Cortex of kidney (tissue), 1 donor: ENCODE measurements at places on chromosomes 3 and 15.

- DNase-seq, result no peak
Observed at GRCh38 chr3:172272698-172273097, 175.6 kb downstream of the GHSR start.

- no peak for DNase-seq
Observed at GRCh38 chr15:89501646-89502045, 5.3 kb upstream of the RHCG start.

- DNase-seq, result no peak
Observed at GRCh38 chr15:79349525-79349924, 38.6 kb downstream of the TMED3 start.

DNA sequence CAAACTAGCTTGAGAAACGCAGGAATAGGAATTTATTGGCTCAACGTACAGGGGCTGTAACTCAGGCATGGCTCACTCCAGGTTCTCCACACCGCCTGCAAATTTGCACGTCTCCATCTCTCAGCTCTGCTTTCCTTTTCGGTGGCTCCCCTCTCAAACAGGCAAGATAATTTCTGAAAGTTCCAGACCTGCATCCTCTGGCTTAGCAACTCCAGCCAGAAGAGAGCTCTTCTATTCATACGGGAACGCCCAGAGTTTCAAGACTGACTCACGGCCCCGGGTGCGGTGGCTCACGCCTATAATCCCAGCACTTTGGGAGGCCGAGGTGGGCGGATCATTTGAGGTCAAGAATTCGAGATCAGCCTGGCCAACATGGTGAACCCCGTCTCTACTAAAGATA, 139.7 kb upstream of the BNIP2 start:
- DNase-seq, result no peak

- DNase-seq, result no peak
Observed at GRCh38 chr15:67840749-67841512, 1.1 kb upstream of the RNU6-1 start.

- no peak for DNase-seq
Observed at GRCh38 chr3:184277366-184277765, 1.5 kb downstream of the ECE2 start.

- no peak for DNase-seq
Observed at GRCh38 chr15:95032156-95032555, 800.8 kb downstream of the MCTP2 start.

DNA sequence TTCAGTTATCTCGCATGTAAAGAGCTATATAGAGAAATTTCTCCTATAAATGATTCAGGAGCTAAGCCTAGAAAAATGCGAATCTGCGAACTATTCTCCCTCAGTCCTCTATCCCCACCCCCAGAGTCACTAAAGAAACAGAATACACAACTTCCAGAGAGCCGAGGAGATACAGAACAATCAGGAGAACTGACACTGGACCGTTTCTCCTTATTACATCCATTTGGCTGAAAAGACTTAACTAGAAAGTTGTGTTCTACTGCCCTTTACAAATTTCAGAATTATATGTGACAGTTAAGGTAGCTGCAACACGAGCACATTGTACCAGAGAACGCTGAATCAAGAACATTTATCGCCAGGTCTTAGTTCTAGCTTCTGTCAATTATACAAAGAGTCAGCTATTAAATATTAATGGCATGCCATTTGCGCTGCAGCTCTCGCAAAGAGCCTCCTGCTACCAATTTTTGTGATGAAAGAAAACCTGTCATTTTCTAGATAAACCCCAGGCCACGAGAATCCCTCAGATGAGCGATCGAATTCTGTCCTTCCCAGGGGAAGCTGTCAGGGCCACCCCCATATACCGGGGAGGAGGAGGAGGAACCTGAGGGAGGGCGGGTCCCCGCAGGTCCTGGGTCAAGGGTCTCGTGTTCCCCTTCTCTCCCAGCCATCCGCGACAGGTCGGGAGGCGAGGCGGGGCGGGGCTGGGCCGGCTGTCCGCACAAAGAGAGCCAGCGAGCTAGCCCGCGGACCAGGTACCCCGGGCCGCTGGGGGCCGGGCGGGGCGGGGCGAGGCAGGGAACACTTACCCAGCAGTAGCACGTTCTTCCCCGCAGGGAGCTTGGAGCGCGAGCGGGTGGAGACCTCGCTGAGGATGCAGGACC, 878 bp downstream of the DYNC1LI1 start:
- DNase-seq, result no peak

DNA sequence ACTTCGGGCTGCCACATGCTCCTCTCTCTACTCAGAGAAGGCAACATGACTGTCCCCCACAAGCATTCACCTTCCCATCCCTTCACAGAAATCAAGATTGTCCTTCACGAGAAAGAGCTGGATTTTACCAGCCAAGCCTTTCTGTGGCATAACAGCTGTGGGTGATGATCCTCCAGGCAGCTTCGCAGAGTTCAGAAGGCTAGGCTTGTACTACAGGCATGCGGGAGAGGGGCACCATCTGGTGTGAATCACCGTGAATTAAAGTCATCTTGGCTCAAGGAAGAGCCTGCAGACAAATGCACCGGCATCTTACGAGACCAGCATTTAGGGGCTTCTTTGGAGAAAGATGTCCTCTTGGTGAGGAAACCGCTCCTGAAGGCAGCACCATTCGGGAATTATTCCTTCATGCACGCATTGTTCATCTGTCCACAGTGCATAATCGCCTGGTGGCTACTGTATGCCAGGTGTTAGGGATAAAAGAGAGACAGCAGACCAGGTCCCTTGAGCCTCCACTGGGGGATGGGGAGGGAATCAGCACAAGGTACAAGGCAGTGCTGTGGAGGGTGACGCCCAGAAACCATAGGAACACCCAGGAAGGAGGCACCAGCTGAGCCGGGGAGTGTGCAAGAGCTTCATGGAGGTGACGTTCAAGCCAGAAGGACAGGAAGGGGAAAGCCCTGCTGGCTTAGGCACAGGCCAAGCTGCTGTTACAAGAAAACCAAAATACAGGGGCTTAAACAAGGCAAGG, 108.6 kb downstream of the TMEM266 start:
- DNase-seq, result no peak

DNA sequence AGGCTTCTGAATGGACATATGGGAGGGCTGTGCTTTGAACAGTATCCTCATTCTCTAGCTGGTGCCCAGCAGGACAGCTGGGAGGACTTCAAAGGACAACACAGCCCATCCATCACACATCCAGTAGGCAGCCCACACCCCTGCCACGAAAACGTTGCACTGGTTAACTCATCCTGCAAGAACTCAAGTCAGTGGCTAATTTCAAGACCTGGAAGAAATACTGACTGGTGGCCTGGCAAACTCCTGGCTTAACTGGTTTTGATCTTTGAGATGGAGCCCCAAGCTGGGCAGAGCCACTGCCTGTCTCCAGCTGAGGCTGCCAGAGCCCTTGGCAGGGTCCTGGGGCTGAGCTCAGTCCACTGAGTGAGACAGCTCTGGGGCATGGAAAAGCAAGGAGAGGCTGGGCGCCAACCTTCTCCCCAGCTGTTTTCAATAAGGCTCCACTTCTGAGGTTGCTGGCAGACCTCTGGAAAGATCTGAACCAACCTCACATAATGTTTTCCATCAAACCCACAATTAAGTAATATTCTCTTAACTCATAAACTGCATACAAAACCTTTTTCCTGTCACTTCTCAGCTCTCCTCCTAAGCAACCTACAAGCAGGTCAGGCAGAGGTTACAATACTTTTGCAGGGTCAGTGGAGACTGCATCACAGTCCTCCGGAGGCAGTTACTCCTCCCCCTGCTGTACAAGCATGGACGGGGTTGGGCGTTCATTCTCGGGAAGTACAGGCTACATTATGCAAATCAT, 110.3 kb downstream of the MYLK start:
- DNase-seq, result no peak

DNA sequence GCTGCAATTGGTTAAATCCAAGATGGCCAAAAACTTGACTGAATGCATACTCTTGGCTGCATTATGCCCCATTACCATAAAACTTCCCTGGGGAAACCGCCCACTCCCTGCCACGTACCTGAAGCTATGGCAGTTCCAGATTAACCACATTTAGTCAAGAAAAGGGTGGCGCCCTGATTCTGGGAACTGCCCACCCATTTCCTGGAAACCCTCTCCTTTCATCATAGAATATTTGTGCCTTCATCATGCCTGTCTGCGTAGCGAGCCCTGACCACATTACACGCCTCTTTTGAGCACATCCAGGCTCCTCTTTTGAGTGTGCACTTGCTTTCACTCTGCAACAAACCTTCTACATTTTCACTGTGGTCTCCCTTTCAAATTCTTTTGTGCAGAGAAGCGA, 5.2 kb downstream of the LINS1 start:
- DNase-seq, result no peak

DNA sequence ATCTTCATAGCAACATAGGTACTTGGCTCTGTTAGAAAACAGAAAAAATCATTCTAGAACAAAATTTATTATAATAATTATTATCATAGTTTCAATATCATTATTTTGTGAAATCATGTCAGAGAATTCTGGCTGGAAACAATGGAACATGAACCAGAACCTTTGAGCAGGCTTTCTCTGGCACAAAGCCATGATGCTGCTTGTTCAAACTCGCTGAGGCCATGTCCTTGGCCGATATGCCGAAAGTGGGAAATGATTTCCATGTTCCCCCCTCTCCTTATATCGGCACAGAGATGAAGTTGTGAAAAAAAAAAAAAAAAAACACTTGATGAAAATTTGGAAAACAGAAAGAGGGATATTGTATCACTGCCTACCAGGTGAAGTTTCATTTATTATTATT, 49.0 kb upstream of the MRPL3 start:
- DNase-seq, result no peak

- no peak for DNase-seq
Observed at GRCh38 chr3:97895216-97895615, 73.4 kb downstream of the CRYBG3 start.

GRCh38 chr15:69070396-69070795, 55.9 kb downstream of the NOX5 start:
- no peak for DNase-seq

DNA sequence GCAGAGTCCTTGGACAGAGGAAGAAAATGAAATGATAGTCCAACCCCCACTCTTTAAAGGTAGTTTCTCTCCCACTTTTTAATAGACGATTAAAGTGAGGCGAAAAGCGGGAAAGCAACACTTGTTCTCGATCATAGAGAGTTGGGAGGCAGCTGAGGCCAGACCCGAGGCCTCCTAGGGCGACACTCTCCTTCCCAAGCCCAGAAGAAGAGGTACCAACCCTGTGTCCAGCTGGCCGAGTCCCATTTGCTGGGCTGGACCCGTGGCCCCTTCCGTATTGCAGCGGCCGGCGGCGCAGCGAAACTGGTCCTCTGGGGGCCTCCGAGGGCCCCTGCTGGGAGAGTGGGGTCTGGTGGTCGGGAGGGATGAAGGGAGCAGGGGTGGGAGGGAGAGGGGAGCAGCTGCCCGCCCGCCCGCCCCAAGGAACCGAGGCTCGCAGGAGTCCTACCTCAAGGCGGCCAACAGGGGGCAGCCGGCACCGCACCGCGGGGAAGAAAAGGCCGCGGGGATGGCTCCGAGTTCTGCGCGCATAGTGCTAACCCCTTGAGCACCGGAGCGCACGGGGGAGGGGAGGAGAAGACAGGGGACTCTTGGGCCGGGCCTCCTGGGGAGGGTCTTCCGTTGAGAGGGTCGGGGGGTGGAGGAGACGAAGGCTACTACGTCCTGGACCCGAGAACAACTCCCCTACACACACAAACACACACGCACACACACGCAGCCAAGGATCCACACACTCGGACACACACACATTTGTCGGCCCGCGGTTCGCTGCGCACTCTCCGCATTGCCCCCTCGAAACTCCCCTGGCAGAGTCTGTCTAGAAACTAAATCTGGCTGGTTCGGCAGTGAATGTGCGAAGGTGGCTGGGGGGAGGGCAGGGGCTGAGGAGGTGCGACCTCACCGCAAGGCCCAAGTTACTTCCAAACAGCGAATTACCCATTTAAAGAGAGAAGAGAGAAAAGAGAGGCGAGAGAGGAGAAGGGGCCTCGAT, 2.0 kb downstream of the WNT5A start:
- no peak for DNase-seq

DNA sequence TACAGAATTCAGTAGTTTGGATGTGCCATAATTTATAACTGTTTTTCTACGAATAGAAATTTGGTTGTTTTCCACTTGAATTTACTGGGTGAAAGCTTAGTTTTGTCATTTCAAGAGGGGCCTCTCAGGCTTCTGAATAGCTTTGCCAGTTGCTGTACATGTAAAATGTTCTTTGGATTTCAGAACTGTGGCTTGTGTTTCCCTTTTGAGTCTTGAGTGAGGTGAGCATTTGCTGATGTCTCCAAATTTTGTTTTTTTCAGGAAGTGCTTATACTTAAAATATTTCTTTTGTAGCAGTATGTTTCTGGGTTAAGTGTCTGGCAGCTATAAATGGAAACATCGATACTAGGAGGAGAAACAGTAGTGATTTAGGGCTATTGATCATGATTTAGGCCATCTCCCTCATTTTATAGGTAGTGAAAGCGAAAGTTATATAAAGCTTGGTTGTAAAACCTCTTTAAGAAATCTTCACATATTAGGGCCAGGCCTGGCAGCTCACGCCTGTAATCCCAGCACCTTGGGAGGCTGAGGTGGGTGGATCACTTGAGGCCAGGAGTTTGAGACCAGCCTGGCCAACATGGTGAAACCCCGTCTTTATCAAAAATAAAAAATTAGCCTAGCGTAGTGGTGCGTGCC, 9.2 kb upstream of the TRAK1 start:
- no peak for DNase-seq

DNA sequence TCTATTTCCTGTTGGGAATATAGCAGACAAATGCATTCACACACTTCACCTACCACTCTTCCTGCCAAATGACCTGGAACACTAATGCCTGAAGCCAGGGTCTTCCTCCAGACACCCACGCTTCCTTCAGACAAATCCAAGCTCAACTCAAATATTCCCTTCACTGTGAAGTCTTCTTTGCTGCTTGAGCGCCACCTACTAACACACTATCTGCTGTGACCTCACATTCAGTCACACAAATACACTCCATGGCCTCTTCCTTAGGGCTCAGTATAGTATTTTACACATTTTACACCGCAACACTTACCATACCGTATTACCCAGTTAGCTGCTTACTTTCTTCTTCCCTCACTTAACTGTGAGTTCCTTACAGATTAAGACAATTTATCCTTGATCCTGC, 149.4 kb downstream of the SHOX2 start:
- DNase-seq, result no peak

DNA sequence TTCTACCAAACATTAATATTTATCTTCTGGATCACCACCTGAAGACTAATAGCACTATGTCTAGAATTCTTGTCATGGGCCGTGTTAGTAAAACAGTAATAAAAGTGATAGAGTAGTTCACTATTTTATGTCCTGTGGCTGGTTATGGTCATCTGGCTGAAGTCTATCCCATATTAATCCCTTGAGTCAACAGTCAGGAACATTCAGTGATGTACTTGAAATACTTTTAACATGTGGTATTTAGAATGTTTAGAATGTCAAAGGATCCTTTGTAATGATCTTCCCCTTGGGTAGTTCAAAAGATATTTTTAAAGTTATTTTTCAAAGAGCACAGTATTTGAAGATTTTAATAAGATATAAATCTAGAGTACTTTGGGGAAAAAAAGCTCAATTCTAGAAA, 117.0 kb downstream of the MBNL1 start:
- no peak for DNase-seq

DNA sequence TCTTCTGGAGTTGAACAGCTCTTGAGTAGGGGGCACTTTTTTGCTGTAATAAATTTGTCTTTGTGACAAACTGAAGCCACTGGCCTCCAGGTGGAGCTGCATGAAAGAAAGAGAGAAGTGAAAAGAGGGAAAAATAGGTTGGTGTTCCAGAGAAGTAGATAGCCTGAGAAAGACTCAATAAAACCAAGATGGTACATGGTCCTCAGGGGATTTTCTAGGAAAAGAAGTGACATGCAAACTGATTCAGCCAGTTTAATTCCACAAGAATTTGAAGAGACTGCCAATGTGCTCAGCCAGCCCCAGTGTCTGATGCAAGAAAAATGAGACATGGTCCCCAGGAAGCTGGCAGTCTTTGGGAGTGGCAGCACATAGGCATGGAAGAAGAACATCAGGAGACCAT, 152.7 kb downstream of the CD47 start:
- no peak for DNase-seq
